ENCODE measurements at places on chromosomes 4 and X.

GRCh38 chr4:18445110-18445509 lies 423.6 kb upstream of the LCORL start:
- no peak for DNase-seq

GRCh38 chrX:108734426-108734825 lies 1.9 kb downstream of the IRS4 start:
- DNase-seq, result no peak

DNA sequence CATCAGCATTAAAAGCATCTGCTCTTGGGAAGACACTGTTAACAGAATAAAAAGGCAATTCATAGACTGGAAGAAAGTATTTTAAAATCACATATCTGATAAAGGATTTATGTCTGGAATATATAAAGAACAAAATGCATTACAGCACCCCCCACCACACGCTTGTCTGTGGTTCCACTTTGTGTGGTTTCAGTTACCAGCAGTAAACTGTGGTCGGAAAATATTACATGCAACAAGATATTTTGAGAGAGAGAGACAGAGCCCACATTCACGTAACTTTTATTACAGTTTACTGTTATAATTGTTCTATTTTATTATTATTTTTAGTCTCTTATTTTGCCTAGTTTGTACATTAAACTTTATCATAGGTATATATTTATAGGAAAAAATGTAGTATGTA lies 21.2 kb upstream of the PDE6B start:
- no peak for DNase-seq

DNA sequence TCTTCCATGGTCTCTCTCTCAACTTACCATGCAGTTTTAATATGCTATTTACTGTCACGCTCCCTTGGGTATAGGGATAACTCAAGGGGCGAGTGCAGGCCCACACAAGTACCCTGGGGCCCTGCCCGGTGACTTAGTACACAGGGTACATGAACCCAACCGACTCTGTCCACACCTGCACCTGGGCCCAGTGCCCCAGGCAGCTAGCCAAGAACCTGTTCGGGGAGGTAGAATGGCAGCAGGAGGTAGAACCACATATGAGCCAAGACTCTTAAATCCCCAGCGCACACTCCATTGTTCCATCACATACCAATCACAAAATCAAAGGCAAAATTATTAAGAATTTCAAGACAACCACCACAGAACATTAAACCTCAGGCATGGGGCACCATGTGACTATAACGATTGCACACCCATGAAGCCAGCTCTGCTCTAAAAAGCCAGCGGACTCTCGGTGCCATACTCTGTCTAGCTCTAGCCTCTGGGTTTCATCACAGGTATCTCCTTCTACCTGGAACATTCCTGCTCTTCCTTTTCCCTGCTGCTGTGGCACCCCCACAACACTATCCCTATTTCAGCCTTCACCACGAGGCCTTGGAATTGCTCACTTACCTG lies 14.6 kb downstream of the PHF8 start:
- no peak for DNase-seq

DNA sequence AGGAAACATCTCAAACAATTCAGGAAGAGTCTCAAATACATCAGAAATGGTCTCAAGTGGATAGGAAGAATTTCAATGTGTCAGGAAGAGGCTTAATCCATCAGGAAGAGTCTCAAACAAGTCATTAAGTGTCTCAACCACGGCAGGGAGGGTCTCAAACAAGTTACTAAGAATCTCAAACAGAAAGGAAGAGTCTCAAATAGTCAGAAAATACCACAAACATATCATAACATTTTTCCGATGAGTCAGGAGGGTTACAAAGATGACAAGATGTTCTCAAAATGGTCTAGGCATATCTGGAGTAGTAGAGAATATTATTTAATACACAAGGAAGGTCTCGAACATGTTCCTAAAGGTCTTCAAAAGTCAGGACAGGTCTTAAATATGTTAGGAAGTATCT lies 109.3 kb upstream of the USP9X start:
- no peak for DNase-seq

- DNase-seq, result no peak
Measured at GRCh38 chrX:85244450-85245211, 840 bp downstream of the ZNF711 start.

DNA sequence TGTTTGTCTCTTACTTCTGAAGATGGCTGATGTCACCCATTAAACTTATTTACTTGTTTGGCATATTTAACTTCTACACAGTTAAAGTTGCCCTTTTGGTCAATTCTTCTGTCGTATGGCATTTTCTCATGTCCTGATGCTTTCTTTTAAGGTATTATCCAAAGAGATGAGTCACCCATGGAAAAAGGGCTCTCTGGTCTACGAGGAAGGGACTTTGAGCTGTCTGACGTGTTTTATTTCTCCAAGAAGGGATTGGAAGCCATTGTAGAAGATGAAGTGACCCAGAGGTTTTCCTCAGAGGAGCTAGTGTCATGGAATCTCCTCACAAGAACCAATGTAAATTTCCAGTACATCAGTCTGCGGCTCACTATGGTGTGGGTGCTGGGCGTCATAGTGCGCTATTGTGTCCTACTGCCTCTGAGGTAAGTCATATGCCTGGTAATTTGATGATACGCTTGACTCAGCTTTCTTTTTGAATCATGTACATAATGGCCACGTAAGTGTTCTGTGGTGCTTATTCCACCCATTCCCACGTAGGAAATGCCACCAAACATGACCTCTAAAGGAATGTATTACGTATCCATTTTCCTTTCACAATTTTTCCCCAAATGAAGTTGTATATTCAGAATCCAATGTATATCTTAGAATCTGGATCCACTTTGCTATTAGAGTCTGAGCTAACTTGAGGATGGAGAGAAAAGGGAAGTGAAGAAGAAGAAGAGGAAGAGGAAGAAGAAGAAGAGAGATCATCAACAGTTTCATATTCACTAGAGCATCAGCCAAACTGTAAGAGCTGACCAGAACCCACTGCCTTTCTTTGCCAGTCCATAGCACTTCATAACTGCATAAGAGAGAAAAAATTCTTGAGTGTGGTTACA lies 45.7 kb downstream of the GPAT3 start:
- no peak for DNase-seq

GRCh38 chrX:55754861-55755294 lies 37.3 kb downstream of the RRAGB start:
- no peak for DNase-seq

GRCh38 chr4:78459327-78459726 lies 92.2 kb upstream of the ANXA3 start:
- DNase-seq, result no peak

DNA sequence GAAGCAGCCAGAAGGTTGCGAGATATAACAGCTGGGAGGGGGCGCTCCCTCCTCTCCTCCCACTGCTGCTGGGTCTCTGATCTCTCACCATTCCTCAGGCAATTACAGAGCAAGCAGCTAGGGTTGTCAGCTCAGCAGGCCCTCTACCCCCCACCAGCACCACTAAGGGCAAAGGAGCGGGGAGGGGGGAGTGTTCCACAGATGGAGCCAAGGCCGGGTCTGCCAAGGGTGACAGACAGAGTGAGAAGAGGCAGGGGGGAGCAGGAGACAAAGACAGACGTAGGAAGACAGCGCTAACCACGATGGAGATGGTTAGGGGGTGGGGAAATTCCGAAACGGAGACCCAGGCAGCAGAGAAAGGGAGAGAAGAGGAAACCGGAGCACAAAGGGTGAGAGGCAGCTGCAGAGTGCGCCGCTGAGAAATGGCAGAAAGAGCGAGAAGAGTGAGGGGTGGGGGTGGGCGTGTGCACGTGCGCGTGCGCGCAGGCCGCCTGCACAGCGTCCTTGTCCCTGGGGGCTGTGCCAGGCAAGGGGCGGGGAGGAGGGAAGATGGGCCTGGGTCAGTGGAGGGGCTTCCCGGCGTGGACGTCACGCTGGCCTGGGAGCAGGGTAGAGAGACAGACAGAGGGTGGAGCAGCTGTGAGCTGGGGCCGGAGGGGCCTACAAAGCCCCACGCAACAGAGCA lies 6.9 kb downstream of the L1CAM start:
- DNase-seq, result no peak

DNA sequence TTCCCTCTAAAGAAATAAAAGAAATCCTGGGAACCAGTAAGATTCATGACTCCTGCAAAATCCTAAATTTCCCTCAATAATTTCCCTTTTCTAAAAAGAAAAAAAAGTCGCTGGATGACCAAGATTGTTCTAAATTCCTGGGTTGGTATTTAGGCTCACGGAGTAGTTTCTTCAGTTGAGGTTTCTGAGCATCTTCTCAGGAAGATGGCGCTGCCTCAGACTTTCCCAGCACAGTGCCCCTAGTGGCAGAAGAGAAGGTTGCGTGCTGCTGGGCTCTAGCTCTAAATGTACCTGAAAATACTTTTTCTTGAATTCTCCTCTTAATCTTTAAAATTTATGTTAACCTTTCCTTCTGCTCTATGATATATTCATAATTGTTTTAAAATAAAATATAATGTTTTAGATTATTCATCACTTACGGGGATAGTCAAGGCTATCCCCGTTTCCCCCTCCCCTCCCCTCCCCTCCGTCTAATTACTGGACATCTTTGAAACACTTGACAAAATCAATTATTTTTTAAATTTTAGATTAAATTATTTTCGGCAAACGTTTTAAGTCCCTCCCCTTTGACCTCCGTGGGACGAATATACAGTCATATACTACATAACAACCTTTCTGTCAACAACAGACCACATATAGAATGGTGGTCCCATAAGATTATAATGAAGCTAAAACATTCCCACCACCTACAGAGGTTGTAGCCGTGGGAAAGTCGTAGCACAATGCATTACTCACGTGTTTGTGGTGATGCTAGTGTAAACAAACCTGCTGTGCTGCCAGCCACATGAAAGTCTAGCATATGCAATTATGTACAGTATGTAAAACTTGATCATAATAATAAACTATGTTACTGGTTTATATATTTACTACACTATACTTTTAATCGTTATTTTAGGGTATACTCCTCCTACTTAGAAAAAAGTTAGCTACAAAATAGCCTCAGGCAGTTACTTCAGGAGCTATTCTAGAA lies 41.0 kb upstream of the GATB start:
- peak; percentile 17 for DNase-seq

DNA sequence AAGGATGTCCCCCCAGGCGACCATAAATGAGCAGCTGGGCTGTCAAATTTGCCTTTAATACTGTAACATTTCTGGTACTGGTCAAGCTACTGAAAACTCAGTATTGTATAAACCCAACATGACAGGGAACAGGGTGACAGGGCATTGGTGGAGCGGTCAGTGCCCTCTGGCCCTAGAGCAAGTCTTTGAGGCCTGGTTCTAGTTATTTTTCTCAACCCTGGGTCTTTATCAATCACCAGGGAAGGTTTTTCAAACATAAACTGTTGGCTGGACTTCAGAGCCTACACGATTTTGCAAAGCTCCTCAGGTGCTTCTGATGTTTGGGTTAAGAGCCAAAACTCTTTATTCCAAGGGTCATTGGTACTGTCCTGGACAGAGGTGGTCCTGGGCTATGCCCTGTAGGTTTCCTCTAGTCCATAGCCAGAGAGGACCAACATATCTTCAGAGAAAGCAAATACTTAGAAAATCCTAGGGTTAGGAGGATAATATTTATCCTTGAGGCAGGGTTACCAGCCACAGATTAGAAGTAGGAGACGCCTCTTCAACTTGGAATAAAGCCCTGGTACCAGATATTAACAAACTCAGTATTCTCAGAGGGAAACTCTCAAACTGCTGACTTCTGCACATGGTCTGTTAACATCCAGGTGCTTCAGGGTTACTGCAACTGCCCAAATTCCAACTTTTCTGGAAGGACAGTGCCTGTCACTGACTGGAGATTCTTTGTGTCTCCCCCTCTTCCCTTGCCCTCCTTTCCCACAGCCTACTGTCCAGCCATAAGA lies 26.7 kb upstream of the ADH7 start:
- no peak for DNase-seq

GRCh38 chr4:111618908-111619307 lies 526.3 kb upstream of the FAM241A start:
- DNase-seq, result no peak

DNA sequence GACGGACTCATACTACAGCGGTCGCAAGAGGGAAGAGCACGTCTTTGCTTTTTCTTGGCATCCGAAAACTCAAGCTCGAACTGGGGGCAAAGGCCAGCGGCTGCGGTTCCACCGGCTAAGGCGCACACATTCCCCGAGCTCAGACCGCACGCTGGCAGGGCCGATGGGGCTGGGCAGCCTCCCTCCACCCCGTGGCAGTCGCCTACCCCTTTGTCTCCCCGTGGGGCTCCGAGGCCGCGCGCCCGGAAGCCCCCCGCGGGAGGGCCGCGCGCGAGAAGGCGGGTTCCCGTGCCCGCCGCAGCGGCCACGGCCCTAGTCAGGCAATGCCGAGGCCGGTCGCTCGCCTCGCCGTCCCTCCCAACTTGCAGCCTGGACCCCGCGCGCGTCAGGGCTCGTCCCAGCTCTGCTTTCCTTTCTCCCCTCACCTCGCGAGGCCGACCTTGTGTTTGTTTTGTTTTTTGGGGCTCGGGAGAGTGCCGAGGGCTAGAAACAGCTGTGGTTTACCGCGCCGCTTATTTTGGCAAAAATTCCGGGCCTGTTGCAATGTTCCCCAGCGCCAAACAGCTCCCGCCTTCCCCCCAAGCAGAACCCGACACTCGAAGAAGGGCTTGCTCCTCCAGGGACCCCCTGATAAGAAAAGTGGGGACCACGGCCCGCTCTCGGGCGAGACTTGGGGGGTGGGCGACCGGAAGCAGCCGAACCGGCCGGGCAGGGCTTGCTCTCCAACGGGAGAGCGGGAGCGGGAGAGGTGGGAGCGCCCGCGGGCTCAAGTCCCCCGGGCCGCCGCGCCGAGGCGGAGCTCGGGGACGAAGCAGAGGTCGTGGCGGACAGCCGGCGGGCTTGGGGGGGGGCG lies 561 bp upstream of the N4BP2 start:
- peak; percentile 48 for DNase-seq

GRCh38 chr4:183321079-183321478 lies 1.0 kb upstream of the CLDN22 start:
- DNase-seq, result no peak

GRCh38 chr4:177487977-177488376 lies 45.7 kb upstream of the AGA start:
- no peak for DNase-seq

- DNase-seq, result no peak
Measured at GRCh38 chrX:45778616-45779015, 577.9 kb upstream of the DIPK2B start.

DNA sequence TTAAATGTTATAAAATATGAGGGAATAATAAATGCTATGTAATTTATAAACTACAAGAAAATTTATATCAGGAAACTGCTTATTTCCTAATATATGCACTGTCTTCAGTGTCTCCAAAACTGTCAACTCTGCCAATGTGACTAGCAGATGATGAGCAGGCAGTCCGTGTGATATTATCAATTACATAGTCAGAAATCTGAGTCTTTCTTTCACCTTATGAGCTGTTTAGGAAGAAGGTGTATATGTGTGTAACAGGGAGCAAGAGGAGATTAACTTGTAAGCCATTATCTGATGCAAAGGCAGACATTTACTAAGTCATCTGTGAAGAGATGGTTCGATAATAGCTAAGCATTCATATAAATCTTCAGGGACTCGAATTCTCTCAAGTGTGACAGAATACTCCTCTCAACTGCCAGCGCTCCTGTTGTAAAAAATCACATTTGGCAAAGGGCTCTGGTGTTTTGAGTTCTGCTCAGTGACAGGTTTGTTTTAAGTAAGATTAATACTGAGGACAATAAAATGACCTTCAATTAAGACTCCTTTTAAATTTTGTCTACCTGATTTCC lies 79.7 kb downstream of the SNCA start:
- DNase-seq, result no peak

Measured in T-helper 17 cell (primary cell).